ENCODE measurements at places on chromosomes 2 and 18.

- DNase-seq = no peak
These were observed 2.8 kb upstream of the RESP18 start for GRCh38 chr2:219335373-219335786.

DNA sequence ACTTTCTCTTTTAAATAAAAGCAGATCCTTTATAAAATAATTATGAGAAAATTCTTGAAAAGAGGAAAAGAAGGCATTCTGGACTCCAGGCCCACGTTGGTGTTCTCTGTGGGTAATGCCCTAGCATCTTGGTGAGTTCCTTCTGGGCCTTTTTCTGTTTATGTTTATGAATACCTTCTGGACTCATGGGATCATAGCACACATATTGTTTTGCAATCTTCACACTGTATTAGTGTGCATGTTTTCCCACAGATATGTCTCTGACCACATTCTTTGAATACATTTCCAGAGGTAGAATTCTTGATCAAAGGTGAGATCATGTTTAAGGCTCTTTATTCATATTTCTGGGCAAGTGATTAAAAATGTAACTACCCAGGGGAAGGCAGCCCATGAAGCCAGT is 15.9 kb downstream of the GLI2 start:
- DNase-seq = no peak

GRCh38 chr2:30777661-30778505 is 29.4 kb downstream of the CAPN13 start:
- no peak for DNase-seq

DNA sequence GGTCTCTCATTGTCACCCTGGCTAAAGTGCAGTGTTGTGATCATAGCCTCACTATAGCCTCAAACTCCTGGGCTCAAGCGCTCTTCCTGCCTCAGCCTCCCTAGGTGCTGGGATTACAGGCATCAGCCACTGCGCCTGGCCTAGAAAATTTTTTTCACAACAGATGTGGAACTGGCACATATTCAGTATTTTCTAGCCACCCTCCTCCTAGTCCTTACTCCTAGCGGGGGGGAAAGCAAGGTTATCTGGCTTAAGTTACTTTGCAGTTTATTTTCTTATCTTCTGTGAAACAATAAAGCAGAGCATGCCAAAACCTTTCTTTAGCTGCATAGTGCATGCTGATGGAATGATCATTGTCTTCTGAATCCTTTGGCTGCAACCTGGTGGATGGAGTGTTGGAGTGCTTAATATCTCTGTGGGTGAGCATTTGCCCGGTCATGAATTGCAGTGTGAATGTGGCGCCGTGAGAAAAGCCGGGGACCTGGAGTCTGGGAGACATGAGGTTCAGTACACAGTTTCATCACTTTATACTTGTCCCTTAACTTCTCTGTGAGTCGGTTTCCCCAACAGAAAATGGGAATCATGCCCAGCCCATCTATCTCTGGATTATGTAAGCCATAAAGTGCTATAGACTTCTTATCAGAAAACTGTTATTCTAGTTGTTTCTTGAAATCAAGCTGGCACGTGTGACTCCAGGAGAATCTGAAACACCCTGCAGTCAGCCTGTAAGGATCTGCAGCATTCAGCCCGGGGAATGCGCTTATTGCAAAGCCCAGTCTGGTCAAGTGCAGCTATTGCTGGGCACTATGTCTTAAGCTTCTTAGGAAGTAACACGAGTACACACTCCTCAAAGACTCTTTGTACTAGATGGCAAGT is 38.2 kb upstream of the MAP3K20 start:
- no peak for DNase-seq

GRCh38 chr2:120986898-120987650 is 251.4 kb downstream of the GLI2 start:
- no peak for DNase-seq

DNA sequence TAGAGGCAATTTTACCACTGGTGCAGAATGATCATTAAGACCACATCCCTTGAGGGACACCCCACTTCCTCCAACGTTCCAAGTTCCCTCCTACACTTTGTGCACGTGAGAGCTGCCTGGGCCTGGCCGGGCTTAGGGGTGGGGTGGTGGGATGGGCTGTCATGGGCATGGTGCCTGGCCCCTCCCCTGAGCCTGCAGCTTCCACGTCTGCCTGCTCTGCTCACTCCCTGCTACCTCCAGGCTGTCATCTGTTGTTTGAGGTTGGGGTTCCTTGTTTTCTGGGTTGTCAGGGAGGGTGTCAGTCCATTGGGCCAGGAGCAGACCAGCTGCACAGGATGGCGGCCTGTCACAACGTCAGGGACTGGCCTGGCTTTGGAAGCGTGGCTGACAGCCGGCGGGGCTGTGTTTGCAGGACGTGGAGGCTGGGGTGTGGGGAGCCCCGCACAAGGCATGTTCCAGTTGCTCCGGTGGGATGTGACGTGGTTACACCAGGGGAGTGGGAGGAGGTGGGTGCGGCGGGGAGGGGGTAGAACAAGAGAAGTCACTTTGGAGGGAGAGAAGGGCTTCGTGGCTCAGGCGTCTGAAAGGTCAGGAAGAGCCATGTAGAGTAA is 72.3 kb downstream of the RTP5 start:
- no peak for DNase-seq

All from right renal cortex interstitium (tissue), 3 donors.